DMS153 (cell line): ENCODE measurements at places on chromosomes 11 and 22.
A peak's percentile ranks its signal among the peaks of the same experiment; 100 is the strongest.

- peak; percentile 28 for DNase-seq
Observed at GRCh38 chr11:17498475-17498874, 21.8 kb upstream of the ABCC8 start.

- no peak for DNase-seq
Observed at GRCh38 chr11:6968816-6969215, 42.6 kb downstream of the ZNF215 start.

DNA sequence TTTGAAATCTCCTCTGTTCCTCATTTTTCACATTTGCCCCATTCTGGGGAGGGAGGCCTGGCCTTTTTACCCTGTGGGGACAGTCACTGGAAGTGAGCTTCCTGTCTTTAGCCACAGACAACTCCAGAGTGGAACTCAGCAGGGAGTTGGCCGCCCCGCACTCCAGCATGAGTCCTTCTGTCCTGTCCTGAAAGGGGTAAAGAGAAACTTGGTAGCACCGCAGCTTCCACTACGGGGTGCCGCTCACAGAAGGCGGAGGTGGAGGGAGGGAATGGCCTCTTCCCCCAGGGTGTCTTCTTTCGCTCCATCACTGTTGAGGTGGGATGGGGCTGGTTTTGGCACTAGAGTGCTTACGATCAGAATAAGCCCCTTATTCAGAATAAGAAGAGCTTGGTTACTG, 132.2 kb downstream of the ST3GAL4 start:
- no peak for DNase-seq

- no peak for DNase-seq
Observed at GRCh38 chr11:2114430-2115241, 24.6 kb downstream of the IGF2 start.

DNA sequence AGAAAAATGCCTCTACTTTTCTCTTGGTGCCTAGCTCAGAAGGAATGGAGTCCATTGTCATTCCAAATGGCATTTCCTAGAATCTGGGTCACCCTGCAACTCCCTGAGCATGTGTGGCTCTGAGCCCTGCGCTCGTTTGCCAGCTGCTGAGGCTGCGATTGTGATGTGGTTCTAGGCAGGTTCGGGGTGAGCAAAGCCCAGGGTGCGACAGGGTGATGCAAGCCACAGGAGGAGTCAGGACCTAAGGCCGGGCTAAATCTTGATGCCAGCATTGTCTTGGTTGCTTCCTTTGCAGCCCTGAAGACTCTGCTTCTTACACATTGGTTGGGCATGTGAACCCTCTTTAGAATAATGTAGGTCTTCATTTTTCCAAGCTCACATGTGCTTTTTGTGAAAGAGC, 131.0 kb downstream of the MORC2 start:
- no peak for DNase-seq

DNA sequence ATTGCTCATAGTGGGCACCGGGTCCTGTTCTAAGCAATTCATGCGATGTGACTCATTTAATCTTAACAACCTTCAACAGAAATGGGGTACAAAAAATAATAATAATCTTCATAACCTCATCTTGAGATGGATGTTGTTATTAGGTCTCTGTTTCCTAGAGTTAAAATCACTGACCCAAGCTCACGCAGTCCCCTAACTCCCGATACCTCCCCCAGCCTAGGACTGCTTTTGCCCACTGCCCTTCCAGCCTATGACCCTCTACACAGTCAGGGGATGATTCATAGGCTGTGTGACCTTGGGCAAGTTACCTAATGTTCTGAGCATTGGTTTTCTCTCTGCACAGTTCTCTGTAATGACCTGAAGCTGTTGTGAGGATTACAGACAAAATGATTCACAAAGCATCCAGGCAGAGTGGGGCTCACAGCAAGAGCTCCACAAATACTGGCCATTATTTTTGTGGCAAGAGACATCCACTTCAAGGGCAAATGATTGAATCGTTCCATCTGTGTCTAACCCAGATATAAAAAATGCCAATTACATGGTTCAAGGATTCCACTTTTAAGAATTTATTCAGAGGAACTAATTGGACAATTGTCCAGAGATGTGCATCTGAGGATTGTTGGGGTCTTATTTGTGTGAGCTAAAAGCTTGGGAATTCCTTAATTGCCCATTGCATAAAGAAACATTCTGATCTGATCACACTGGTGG, 20.0 kb downstream of the MTFP1 start:
- no peak for DNase-seq

DNA sequence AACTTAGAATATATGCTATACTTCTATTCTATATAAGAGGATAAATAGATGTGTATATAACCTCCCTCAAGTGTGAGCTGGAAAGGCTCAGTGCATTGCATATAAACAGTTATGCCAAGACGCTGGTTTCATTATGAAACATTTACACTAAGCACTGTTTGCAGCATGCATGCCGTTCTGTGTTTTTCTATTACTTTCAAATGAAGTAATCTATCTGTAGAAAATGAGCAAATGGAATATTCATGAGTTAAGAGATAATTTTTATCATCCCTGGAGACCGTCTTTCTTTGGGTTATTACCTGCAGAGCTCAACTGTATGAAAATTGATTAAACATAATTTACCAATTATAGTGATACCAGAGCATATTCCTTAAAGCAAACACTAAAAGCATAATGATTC, 925.7 kb upstream of the CCDC90B start:
- no peak for DNase-seq

DNA sequence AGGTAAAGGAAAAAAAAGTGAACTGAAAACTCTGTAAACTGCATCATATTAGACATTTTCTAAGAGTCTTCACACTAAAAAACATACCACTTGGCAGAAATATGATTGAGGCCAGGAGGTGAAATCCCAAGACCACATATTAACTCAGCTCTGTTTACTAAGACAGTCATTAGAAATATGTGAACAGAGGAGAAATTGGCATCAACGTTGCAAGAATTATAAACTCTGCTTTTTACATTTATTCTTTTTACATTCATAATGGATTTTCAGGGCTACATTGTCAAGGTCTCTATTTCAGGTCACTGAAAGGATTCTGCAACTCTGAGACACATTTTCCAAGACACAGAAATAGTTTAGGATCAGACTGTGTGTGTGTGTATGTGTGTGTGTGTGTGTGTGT, 1364.0 kb downstream of the LRRC4C start:
- DNase-seq = no peak

DNA sequence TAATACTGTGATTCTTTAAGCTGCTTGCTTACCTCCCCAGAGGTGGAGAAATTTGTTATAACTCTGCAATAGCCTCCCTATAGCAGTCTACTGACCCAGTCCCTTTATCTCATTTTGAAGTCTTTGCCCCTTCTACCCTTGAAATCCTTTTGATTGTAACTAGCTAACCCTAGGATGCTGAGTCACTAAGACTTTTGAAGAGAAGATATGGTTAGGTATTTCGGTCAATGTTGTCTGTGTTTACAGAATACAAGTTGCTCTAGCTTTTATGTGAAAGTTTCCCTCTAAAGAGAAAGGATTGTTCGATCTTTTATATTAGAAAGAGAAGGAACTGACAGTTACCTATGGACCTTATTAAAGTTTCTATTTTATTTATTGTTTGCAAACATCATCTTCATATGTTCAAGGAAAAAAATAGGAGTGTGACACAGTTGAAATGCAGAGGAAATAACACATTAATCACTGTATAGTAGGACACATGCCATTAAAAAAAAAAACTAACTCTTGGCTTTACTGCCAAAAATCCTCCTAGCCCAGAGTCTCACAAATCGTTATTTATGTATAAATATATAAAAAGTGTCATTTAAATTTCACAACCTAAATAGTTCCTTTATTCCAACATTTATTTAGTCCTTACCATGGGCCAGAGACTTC, 3.1 kb downstream of the HYLS1 start:
- DNase-seq = no peak

DNA sequence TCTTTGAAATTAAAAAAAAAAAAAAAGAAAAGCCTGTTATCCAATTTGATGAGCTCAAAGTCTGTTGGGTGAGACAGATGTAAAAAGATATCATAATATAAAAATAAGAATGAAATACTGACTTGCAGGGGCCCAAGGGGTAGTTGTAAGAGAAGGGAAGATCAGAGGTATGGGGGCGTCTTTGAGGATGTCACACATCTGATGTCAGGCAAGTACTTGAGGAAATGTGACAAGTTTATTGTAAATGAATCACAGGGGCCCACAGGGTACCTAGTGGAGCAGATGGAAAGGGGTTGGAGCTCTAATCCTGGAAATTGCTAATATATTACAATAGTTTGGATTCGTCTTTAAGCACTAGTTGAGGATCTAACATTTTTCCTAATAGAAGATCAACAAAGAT, 131.6 kb downstream of the MAML2 start:
- no peak for DNase-seq
